Stimulated activated CD8-positive, alpha-beta memory T cell treated with anti-CD3 and anti-CD28 coated beads, Interleukin-15, amount 100 ng/mL, for 1 hour (primary cell): ENCODE measurements at places on chromosomes 11 and 22.

DNA sequence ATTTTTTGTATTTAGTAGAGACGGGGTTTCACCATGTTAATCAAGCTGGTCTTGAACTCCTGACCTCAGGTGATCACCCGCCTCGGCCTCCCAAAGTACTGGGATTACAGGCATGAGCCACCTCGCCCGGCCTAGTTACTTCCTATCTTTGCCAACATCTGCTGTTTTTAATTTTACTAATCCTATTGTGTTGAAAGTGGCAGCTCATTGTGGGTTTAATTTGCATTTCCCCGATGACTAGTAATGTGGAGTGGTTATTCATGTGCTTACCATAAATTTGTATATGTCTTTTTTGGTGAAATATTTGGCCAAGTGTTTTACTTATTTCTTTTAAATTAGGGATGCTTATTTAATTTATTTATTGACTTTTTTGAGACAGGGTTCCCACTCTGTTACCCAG is 74.2 kb upstream of the SLC25A18 start:
- DNase-seq = no peak

DNA sequence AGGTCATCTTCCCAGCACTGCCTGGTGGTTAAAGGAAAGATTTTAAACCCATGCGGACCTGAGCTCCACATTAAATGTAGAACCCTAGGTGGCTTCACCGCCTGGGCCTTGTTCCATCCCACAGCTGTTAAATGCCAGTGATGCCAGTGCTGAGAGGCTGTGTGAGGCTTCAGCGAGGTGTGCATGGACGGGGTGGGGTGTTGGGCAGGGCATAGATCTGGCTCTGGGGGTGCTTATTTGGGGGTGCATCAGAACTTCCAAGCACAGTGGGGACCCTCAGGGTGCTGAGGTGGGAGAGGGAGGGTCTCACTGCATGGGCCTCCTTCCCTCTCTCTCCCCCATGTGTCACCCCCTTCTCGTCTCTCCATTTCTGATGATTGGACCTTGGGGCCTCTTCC is 90.1 kb upstream of the B3GAT1 start:
- DNase-seq = no peak

DNA sequence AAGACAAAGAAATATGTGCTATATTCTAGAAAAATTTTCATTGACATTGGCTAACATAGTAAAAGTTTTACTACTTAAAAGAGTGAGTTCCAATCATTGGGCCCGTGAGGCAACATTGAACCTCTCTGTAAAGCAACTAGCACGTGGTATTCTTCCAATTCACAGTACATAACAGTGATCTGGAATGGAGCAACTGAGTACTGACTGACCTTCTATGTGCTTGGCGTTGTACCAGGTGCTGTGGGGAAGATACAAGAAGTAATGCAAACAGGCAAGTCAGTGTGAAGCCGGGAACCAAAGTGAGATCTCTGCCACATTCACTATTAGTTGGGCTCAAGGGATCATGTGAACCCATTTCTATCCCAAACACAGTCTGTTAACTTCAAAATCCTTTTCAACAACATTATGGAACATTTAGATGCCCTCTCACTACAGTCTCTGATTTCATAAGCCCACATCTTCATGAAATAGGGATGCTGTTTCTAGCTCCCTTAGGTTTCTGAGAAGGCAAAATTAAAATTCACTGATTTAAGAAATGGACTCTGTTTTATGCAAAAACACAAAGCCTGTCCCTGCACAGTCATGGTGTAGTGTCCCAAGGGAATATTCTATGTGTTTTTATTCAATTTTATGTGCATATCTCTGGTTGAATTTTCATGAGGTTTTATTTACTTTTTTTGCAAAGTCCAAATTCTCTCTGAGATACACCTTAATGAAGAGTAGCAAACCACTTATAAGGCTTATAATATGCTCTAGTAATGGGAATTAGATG is 61.8 kb upstream of the NCAM1 start:
- no peak for DNase-seq

DNA sequence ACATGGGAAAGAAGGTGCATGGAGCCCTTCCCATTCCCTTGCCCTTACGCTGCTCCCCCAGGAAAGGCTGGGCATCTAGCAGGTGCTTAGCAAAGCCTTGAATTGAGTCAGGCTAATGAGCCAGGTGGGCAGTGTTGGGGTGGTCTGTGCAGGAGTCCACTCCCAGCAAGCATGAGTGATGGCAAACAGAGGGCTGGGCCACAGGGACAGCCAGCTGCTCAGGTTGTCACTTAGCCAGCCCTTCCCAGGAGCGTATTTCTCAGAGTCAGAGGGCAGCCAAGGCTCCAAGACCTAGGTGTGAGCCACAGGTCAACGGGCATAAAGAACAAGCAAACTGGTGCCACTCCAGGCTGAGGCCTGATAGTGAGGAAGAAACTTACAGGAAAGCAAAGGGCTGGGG is 149.8 kb downstream of the DSCAML1 start:
- no peak for DNase-seq

DNA sequence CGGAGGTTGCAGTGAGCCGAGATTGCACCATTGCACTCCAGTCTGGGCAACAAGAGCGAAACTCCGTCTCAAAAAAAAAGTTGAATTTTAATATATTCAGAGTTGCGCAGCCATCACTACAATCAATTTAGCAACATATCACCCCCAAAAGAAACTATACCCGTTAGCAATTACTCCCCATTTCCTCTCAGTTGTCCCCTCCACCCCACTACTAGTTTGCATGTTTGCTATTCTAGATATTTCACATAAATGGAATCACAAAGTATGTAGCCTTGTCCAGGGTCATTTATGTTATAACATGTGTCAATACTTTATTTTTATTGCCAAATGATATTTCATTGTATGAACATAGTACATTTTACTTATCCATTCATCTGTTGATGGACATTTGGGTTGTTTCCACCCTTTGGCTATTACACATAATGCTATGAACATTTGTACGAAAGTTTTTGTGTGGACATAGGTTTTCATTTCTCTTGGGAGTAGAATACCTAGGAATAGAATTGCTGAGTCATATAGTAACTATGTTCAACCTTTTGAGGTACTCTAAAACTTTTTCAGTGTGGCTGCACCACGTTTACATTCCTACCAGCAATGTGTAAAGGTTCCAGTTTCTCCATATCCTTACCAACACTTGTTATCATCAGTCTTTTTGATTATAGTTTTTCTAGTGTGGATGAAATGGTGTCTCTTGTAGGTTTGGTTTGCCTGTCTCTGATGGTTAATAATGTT is 2.2 kb downstream of the ZNF143 start:
- DNase-seq = no peak

DNA sequence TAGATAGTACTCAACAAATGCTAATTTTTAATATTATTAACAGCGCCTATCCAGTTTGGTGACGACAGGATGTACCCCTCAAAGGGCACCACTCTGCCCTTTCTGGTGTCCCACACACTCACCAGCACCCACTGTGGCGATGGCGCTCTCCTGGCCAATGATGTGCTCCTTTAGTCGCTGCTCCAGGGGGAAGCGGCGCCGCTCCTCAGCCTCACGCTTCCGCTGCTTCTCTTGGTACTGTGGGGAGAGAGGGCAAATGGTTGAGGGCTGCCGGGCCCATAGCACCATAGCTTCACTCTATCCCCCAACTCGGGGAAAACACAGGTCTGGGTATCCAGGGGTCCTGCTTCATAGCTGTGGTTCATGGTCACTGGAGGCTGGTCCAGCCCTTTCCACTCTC is 73.0 kb upstream of the PHOX2A start:
- no peak for DNase-seq
